ENCODE measurements at places on chromosomes 11 and 22. TPM values are rescaled to one million over a fixed set of nuclear protein-coding genes. Genes with fewer than 3 reads are reported as not detected.

DNA sequence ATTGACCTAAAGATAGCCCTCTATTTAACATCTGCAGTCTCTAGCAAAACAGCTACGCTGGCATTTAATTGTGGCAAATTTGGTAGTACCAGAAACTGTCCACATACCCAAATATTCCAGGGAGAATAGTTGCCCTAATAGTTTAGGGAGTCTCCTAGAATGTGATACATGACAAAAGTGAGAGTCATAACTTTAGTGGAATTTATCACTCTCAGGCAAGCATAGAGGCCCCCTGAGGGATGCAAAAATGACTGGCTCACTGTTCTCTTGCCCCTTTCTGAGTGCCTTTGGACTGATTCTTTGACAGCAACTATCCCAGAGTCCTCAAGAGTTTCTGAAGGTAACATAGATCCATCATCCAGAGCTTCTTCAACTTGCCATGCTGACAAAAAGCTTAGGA lies 2.3 kb upstream of the OR51B4 start:
- DNase-seq = no peak
- H3K36me3 ChIP-seq = no peaks in the 10 kb centered on the region
- H3K27me3 ChIP-seq = no peaks in the 10 kb centered on the region

GRCh38 chr11:19428206-19429002 lies 187.7 kb upstream of the E2F8 start:
- no peak overlapping the region for H3K27ac ChIP-seq
- H3K27me3 ChIP-seq = no peaks in the 10 kb centered on the region
- no peaks in the 10 kb centered on the region for H3K4me1 ChIP-seq
- no peaks in the 10 kb centered on the region for H3K36me3 ChIP-seq
- DNase-seq = no peak

DNA sequence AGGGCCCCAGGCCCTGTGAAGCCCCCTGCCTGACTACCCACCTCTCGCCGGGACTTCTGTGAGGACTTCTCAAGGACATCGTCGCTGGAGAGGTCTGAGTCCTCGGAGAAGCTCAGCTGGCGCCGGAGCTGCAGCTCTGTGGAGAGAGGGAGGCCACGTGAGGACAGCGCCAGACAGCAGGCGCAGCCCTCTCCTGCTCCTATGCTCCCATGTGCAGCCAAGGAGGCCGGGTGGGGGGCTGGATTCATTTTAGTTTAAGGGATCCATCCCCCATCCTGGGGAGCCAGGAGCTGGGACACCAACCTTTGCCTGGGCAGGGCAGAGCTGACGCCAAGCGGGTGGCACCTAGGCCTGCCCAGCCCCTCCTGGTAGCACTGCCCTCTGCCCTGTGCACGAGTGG lies 42.4 kb upstream of the BID start:
- no peaks in the 10 kb centered on the region for H3K4me1 ChIP-seq
- peaks cover 32% of the 10 kb centered on the region for H3K36me3 ChIP-seq
- no peaks in the 10 kb centered on the region for H3K27me3 ChIP-seq
- no peak overlapping the region for H3K4me3 ChIP-seq
- no peak for DNase-seq

- no peaks in the 10 kb centered on the region for H3K36me3 ChIP-seq
- no peak overlapping the region for H3K4me3 ChIP-seq
Measured at GRCh38 chr11:130813638-130814037, 102.6 kb downstream of the SNX19 start.

DNA sequence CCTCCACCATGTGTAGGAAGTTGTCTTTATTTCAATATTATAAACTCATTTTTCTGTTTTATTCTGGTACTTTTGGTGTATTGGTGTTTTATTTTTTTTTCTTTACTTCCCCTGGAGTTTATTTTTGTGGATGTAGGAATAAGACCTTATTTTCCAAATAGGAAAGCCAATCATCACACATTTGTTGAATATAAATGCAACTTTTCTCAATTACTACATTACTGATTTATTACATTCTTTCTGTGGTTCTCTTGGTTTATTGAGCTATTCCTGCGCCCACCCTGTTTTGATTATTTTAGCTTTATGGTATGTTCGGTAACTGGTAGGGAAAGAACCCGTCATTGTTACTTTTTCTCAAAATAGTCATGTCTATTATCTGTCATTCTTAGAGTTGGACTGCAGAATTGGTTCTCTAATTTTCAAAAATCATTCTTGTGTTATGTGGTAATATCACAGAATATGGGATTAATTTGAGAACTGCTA lies 3.6 kb downstream of the IGLL5 start:
- DNase-seq = no peak
- H3K4me3 ChIP-seq = no peak overlapping the region
- no peak overlapping the region for H3K27ac ChIP-seq
- no peaks in the 10 kb centered on the region for H3K4me1 ChIP-seq
- no peaks in the 10 kb centered on the region for H3K36me3 ChIP-seq

- no peak overlapping the region for H3K4me3 ChIP-seq
- no peaks in the 10 kb centered on the region for H3K36me3 ChIP-seq
- no peak overlapping the region for H3K27ac ChIP-seq
- DNase-seq = no peak
- no peaks in the 10 kb centered on the region for H3K27me3 ChIP-seq
- H3K4me1 ChIP-seq = no peaks in the 10 kb centered on the region
Measured at GRCh38 chr11:75023446-75024067, 34.8 kb downstream of the NEU3 start.

- no peak overlapping the region for H3K4me3 ChIP-seq
- no peak for DNase-seq
- no peak overlapping the region for H3K27ac ChIP-seq
- H3K27me3 ChIP-seq = no peaks in the 10 kb centered on the region
- H3K36me3 ChIP-seq = no peaks in the 10 kb centered on the region
Measured at GRCh38 chr22:44680481-44680894, 21.5 kb upstream of the PRR5 start.

- H3K27ac ChIP-seq = no peak overlapping the region
Measured at GRCh38 chr11:122360875-122361274, 244.9 kb upstream of the BLID start.

DNA sequence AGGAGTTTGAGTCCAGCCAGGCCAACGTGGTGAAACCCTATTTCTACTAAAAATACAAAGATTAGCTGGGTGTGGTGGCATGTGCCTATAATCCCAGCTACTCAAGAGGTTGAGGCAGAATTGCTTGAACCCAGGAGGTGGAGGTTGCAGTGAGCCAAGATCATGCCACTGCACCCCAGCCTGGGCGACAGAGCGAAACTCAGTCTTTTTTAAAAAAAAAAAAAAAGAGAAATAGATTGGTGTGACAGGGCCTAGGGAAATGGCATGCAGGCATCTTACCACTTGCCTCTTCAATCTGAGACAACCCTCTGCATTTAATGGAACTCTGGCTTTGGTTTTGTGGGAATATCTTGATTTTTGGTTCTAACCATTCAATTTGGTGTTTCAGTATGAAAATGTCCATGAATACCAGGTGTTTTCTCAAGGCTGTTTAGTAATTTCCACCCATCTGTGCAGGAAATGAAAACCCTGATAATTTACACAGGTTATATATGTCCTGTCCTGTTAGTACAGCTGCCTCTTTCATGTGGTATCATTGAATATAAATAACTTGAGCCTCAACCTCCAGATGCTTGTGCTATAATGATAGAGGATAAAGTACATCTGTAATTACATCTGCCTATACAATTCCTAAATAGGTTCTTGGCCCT lies 8.4 kb downstream of the XBP1 start:
- no peak for DNase-seq
- no peaks in the 10 kb centered on the region for H3K27me3 ChIP-seq
- no peak overlapping the region for H3K4me3 ChIP-seq
- H3K4me1 ChIP-seq = peaks cover 26% of the 10 kb centered on the region

Gene PIH1D2
- 1.5 TPM for total RNA-seq

Gene FAM76B
- 28.2 TPM for total RNA-seq

Gene SCGB1A1
- total RNA-seq = not detected

Gene TSGA10IP
- total RNA-seq = not detected

Gene LUZP2
- total RNA-seq = 0.49 TPM

Gene ELFN2
- total RNA-seq = not detected

Gene UPK2
- not detected for total RNA-seq

Data from vagina (tissue), 2 donors.